ENCODE measurements at places on chromosomes 7 and 10.

DNA sequence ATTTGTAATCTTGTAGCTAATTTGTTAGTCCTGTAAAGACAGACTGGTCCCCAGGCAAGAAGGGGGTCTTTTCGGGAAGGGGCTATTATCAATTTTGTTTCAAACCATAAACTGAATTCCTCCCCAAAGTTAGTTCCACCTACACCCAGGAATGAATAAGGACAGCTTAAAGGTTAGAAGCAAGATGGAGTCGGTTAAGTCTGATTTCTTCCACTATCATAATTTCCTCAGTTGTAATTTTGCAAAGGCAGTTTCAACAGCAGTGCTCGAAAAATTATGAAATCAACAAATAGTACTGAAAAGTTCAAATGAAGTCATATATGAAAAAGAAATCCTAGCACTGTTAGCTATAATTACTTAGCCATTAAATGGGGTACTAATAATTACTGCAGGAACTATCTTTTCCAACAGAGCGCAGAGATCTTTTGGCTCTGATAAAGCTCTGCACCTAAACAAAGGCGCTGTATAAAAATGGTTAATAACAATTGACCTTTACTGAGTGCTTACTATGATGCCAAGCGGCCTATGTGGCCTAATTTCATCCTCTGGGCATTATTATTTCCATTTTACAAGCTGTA is 756 bp upstream of the SEC24C start:
- no peak for DNase-seq

DNA sequence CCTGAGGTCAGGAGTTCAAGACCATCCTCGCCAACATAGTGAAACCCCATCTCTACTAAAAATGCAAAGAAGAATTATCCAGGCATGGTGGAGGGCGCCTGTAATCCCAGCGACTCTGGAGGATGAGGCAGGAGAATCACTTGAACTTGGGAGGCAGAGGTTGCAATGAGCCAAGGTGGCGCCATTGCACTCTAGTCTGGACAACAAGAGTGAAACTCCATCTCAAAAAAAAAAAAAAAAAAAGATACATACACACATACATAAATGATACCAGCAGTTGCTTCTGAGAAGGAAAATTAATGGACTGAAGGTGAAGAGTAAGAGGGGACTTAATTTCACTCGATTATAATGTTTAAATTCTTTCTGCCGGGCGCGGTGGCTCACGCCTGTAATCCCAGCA is 40.2 kb upstream of the PAX2 start:
- no peak for DNase-seq

- DNase-seq, result no peak
Observed at GRCh38 chr7:100003711-100004661, 11.4 kb upstream of the ZKSCAN1 start.

GRCh38 chr10:125231116-125231812 is 70.9 kb upstream of the CTBP2 start:
- DNase-seq, result no peak

DNA sequence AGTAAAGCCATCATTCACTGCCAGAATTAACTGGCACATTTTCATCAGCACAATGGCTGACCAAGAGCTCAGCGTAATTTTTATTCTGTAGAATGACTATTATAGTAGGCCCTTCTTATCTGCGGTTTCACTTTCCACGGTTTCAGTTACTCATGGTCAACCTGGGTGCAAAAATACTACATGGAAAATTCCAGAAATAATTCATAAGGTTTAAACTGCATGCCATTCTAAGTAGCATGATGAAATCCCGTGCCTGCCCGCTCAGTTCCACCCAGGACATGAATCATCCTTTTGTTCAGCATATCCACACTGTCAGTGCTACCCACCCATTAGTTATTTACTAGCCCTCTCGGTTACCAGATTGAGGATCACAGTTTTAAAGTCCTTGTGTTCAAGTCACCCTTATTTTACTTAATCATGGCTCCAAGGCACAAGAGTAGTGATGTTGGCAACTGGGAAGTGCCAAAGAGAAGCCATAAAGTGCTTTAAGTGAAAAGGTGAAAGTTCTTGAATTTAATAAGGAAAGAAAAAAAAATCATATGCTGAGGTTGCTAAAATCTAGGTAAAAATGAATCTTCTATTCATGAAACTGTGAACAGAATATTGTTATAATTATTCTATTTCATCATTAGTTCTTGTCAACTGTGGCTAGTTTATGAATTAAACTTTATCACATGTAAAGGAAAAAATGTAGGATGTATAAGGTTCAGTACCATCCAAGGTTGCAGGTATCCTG is 204.9 kb downstream of the DOCK4 start:
- DNase-seq, result no peak

DNA sequence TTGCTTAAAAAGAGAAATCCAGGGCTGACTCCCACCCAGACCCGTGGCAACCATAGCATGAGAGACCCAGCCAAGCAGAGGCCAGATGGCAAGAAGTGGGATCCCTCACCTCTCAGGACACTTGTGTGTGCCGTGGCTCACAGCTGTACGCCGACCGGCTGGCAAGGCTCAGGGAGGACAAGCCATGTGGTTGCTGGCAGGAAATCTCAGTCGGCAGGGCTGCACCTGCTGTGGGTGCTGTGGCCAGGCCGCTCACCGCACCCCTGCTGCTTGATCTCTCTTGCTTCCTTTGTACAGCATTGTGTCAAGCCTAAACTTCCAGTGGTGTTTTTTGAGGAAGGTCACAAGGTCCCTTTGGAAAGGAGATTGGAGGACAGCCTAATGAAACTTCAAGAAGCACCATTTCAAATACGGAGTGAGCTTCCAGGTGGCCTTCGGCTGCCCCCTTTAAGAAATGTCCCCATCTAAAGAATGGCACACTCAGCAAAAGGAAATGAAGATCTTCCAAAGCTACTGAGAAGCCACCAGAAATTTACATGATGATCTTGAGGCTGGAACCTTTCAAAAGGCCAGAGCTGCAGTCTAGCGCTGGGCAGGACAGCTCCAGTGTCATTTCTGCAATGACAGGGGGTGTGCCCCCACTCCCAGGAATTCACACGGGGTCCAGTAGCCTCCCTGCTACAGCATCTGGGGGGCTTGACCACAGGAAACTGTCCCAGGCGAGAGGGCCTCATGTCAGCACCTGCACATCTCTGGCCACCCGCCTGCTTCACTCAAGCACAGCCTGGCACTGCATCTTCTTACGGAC is 409.0 kb upstream of the MGMT start:
- DNase-seq, result no peak

- no peak for DNase-seq
Observed at GRCh38 chr10:37680243-37680683, 177.1 kb downstream of the ZNF248 start.

- DNase-seq, result no peak
Observed at GRCh38 chr7:112938863-112939573, 147.6 kb downstream of the GPR85 start.

- DNase-seq, result no peak
Observed at GRCh38 chr10:108894402-108895301, 1028.7 kb downstream of the XPNPEP1 start.

DNA sequence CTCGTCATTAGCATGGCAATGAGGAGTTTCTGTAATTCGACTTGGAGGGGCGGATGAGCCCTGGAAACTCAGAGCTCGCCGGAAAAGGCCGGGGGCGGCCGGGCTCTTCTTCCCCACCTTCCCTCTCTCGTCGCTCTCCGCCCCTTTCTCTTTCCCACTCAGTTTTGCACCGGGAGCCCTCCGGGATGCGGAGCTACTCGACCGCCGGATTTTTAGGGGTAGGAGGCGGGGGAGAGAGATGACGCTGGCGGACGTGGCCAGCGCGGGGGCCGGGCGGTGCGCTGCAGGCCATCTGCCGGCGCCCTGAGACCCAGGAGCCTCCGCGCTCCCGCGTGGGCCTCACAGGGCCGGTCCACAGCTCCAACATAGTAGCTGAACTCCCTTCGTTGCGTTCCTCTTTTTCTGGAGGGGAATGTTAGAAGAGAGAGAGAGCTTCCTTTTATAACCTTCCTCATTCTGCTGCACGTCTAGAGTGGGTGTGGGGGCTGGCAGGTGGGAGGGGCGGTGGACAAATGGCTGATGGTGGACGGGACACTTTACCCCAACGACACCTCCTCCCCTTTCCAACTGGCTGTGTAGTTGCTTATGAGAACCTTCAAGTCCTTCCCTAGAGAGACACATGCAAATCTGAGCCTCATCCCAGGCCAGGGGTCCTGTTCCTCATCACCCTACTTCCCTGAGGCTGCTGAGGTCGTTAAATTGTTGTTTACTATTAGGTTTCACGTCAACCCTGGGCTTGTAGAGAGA is 1.1 kb upstream of the HOXA1 start:
- peak; percentile 63 for DNase-seq

DNA sequence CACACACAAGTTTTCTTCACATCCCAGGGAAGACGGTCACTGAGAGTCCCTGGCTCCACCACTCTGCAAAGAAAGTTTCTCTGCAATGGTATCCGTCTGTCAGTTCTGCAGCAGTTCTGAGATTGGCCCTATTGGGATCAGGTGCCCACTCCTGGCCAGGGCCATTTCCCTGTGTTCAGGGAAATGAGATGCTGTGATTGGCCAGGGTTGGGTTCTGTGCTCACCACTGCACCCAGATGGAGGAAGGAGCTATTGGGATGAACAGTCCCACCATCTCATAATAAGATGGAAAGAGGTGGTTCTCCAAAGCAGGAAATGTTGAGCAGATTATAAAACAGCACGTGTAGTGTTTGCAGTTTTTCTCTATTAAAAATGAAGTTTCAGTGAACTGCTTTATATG is 13.3 kb upstream of the PIP4K2A start:
- no peak for DNase-seq

DNA sequence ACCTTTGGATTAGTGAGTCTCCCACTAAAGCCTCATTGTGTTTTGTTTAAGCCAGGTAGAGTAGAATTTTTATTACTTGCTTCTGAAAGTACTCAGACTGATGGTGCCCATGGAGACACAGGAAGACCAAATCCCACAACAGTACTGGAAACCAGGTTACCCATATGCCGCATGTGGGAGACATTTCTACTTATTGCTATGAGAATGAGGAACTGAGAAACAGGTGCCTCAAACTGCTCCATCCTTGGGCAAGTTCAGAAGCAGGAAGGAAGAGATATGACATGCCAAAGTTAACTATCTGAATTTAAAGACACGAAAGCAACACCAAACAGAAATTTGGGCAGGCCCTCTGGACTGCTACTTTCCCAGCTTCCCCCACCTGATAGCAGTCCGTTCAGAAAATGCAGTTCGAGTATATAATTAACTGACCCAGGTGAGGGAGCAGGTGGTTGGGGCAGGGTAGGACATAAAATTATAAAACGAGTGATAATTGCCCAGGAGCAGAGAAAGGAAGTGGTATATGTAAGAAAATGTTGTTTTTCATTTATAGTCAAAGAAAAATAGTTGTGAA is 382.3 kb upstream of the MTPN start:
- peak; percentile 2 for DNase-seq

GRCh38 chr7:84506151-84506550 is 311.6 kb upstream of the SEMA3A start:
- no peak for DNase-seq

GRCh38 chr7:67311901-67312300 is 315.3 kb downstream of the TYW1 start:
- DNase-seq, result no peak

- peak; percentile 65 for DNase-seq
Observed at GRCh38 chr10:132570771-132571649, 33.4 kb downstream of the INPP5A start.

- DNase-seq, result no peak
Observed at GRCh38 chr10:125214283-125214570, 53.9 kb upstream of the CTBP2 start.

DNA sequence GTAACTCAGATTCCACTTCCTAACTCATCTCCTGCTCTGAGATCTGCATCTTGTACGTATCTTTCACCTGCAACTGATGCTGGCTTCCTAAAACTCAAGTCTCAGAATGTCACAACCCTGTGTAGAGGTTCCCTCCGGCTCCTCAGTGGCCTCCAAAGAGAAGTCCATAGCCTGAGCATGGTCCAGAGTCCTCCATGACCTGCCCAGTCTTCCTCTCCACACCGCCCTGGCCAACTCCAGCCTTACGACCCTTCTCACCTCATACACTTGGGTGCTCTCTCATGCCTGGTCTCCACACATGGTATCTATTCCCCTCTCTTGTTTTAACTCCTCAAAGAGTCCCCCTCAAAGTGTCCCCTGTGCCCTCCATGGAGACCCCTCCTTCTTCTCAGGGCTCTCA is 41.9 kb downstream of the RAMP3 start:
- DNase-seq, result no peak

GRCh38 chr10:128277267-128277840 is 151.1 kb upstream of the MKI67 start:
- no peak for DNase-seq

- DNase-seq, result no peak
Observed at GRCh38 chr7:111560773-111561653, 1.3 kb downstream of the IMMP2L start.

DNA sequence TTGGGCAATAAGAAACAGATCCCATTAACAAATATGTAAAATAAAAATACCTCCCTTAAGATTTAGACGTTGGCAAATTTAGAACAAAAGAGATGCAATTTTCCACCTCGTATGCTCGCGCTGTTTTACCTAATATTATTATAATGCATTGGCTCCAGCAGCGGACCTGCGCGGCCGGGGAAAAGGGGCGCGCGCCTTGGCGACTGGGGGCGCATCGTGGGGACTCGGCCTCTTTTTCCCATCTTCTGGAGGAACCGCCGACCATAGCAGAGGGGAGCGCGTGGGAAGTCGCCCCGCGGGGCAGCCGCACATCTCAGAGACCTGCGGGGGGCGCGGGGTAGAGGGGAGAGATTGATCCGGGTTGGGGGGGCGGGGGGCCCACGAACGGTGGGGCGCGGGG is 139.4 kb upstream of the MKI67 start:
- DNase-seq, result no peak

DNA sequence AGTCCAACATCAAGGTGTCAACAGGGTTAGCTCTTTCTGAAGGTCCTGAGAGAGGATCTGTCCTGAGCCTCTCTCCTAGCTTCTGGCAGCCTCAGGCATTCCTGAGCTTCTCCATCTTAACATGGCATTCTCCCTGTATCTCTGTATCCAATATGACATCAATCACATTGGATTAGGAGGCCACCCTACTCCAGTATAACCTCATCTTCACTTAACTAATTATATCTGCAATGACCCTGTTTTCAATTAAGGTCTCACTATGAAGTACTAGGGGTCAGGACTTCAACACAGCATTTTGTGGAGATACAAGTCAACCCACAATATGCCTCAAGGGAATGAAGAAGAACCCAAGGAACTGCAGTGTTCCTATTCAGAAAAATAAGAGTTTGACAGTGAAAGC is 133.8 kb downstream of the RELN start:
- no peak for DNase-seq

- no peak for DNase-seq
Observed at GRCh38 chr10:30887839-30888238, 143.8 kb downstream of the ZNF438 start.

DNA sequence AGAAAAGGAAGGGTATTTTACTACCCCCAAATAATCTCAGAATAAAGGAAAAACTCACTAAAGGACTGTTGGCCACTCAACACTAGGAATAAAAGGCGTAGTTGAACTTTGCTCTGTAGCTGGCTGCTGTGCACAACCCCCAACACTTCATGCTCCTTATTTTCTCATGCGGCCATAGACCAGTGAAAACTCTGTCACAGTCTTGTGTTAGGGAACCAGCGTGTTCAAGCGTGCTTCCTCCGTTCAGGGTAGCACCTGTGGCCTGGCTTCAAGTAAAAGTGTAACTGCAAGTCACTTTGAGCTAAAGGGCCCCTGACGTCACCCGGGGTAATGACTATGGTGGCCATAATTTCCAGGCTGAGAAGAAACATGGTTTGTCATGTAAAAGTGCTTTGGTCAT is 27.0 kb downstream of the BLNK start:
- DNase-seq, result peak; percentile 68
